Fibroblast of mammary gland (primary cell): ENCODE measurements at places on chromosomes 4 and X.

DNA sequence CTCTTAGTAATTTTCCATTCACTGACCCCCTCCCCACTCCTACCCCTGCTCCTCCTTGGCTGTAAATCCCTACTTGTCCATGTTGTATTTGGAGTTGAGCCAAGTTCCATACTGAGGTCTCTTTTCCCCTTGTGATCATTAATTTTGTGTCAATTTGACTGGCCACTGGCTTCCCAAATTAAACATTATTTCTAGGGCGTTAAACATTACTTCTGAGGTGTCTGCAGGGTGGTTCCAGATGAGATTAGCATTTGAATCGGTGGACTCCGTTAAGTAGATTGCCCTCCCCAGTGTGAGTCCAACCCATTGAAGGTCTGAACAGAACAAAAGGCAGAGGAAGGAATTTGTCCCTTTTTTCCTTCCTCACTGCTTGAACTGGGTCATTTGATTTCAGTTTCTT is 25.7 kb downstream of the SLC39A8 start:
- DNase-seq, result no peak

GRCh38 chrX:107684956-107685385 is 56.7 kb downstream of the PRPS1 start:
- peak; percentile 87 for DNase-seq

DNA sequence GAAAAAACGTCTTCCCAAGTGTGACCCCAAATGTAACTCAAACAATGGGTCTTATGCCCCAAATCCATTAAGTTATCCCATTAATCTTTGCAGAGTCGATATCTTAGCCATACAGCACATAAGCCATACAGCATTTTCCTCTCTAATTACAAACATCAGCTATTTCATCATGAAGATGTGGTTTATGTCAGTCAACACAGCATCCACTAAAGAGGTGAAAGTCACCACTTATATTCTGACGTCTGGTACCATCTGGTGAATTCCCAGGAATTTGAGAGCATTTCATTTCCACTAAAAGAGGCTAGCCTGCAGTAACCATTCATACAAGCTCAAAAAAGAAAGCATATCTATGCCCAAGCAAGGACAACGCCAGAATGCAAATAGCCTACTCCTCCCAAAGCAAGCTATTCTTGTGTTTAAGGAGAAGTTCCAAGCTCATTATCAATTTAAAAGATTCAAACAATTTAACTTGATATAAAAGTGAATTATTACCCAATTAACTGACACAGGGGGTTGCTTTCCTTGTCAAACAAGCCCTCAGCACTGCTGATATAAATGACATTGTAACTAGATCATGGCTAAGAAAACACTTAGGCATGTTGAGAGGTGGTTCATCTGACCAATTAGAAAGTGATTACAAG is 203.3 kb downstream of the ANTXR2 start:
- no peak for DNase-seq

DNA sequence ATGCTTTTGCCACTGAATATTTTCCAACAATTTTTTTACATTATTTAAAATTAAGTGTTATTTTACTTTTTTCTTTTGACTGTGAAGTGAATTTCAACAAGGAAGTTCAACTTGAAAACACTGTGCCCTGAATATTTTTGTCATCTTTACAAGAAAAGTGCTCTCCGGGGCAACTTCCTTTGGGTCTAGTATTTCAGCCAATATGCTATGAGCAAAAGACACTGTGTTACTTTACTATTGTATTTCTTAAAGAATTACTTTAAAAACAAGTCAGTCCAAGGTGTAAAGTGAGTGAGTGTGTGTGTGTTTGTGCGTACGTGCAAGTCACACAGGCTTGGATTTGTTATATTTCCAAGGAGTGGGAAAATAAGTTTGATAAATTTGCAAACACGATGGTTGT is 7.6 kb upstream of the USP53 start:
- DNase-seq, result no peak

DNA sequence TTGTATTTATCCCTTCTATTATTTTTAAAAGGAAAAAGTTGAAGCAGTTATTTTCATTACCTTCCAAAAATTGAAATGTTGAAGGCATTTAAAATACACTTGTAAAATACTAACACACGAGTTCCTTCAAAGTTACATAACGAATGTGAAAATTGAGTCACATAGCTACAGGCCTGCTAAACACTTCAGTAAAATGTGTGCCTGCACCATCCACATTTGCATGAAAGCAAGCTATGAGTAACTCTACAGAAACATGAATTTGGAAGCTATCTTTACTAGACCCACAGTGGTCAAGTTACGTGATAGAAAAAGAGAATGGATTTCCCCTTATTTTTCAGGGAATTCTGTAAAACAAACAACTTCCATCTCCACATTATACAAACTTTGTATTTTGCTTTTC is 1148.8 kb upstream of the PCDH7 start:
- DNase-seq, result no peak

DNA sequence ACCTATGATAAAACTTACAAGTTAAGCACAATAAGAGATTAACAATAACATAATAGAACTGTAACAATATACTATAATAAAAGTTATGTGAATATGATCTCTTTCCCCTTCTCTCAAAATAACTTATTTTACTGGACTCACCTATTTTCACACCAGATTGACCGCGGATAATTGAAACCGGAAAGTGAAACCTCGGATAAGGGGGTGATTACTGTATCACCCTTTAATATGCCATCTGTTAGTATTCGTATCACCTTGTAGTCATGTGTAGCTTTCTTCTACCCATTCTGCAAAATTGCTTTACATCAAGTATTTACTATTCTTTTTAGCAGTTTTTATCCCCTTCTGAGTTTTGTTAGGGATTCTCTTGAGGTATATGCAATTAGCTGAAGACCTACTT is 1.8 kb downstream of the SPCS3 start:
- DNase-seq, result no peak

DNA sequence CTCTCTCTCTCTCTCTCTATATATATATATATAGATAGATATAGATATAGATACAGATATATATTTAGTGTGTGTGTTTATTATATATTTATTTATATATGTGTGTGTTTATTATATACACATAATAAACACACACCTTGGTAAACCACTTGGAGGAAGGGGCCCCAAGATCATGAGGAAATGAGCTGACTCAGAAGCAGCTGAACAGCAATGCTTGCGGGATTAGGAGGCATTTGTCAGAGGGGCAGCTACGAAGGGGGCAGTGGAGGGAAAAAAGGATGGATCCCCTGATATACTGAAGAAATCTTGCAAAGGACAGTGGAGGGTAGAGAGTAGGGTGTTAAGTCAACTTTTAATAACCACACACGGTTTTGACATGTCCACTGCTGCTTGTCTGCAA is 120.0 kb upstream of the SORBS2 start:
- DNase-seq, result peak; percentile 11

- DNase-seq, result no peak
Observed at GRCh38 chr4:124535003-124535402, 177.5 kb downstream of the ANKRD50 start.

- DNase-seq, result peak; percentile 41
Observed at GRCh38 chrX:48508400-48509244, at the start of gene PORCN. TSS of gene PORCN (plus strand) at chrX:48508992. CDS start at chrX:48509821, 829 bp downstream.

DNA sequence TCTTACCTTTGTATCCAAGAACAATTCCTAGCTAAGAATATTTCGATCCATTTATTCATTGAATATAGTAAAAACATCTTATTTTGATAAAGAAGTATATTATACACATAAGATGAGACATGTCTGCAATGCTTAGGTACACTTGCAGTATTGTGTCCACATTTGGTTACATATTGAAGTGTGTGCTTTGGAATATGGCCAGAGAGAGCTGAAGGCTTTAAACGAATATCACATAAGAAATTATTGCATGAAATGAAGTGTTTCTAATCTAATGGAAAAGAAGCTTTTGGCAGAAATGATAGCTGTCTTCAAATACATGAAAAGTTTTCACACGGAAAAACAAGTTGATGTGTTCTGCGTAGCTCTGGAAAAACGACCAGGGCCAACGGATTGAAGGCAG is 516.1 kb upstream of the ZFP42 start:
- no peak for DNase-seq

- no peak for DNase-seq
Observed at GRCh38 chrX:94977986-94978385, 1304.0 kb downstream of the FAM133A start.

DNA sequence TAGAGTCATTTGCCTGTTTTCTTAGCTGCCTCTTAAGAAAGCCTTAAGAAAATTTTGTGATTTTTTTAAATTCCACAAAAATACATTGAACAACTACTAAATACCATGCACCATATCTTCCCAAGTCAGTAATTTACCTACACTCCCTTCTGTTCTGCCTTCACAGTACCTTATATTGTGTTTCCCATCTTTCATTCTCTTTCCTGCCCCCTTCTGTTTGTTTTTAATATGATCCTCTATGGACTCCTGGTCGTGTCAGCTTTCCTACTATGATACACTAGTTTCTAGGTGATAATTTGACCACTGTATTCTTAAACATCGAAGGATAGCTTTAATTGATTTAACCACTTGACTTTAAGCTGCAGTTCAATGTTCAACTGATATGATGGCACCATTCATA is 297.7 kb upstream of the HAND2 start:
- DNase-seq, result peak; percentile 10

DNA sequence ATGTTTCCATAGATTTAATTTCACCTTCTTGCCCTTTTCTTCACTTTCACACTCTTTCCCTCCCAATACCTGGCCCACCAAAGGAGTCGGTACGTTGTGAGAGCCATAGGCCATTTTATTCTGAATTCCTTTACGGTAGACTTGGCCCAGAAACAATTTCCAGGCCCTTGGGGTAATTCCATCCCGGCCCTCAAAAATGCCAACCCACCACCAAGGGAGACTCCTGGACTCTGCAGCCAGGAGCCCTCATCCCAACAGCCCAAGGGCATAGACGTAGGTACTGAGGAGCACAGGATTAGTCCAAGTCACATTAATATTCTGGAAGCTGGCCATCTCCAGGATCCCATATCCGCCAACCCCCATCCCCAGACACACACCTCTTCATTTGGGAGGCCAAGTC is 102.9 kb downstream of the LIMCH1 start:
- no peak for DNase-seq

- DNase-seq, result peak; percentile 2
Observed at GRCh38 chrX:141673946-141674345, 24.6 kb downstream of the SPANXD start.

GRCh38 chr4:88318751-88319350 is 34.5 kb upstream of the PPM1K start:
- no peak for DNase-seq

DNA sequence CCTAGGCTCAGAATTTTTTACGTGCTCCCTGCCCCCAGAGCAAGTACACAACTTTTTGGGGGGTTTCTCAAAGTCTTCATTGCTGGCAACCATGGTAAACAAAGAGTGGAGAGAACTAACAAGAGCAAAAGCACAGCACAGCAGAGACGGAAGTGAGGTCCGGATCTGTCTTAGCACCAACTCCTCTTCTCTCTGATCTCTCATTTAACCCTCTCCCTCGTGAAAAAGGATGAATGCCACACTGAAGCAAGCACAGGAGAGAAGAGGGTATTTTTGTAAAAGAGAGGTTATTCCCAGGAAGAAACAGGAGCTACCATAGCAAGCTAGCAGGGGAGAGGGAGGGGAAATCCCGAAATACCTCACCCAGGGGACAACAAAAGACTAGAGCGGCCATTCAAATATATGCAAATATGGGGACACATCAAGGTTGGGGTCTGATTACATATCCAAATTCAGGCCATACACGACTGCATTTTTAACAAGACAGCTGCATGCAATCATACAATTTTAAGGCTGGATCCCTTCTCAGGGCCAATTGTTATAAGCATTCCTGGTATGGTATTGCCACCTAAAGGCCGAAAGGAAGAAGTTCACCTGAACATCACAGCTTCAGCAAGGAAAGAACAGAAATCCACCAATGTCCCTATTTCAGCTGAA is 46.6 kb downstream of the CD40LG start:
- peak; percentile 60 for DNase-seq

- peak; percentile 62 for DNase-seq
Observed at GRCh38 chrX:30735839-30736238, 82.6 kb downstream of the GK start.

GRCh38 chrX:43423876-43424275 is 232.2 kb upstream of the MAOA start:
- peak; percentile 4 for DNase-seq

DNA sequence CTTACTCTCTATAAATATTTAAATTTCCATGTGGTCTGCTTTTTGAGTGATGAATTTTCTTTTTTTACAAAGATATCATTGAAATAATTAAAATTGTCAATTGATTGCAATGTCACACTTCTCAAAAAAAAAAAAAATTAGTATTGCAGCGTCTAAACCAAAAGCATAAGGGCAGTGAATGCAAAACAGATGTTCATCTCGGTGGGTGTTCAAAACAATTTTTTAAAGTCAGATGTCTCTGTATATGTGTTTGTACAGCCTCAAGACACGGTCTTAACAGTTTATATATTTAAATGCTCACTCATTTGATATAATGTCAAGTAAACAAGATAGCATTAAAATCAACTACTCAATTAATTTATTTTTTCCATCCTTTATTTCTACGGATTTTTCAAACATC is 52.3 kb downstream of the PALLD start:
- DNase-seq, result peak; percentile 47

GRCh38 chrX:119266364-119266995 is 30.4 kb downstream of the PGRMC1 start:
- peak; percentile 19 for DNase-seq

- peak; percentile 2 for DNase-seq
Observed at GRCh38 chrX:126770179-126770578, 49.4 kb upstream of the PRR32 start.

DNA sequence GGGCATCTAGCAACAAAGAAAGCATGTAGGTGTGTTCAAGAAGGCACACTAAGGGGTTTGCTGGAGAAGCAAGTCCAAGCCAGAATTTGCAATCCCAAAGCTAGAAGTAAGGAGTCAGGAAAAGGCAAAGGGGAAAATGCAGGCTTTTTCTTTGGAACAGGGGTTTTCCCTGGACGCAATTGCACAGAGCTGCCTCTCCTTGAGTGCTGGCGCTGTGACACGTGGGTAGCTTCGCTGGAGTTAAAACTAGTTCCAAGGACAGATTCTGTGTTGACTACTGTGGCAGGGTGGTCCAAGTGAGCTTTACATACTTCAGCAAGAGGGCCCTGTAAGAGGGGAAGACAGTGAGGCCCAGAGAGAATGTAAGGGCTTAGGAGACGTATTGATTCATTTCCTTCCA is 277.1 kb downstream of the ADGRA3 start:
- DNase-seq, result no peak

- DNase-seq, result no peak
Observed at GRCh38 chrX:148203531-148203930, 222.4 kb downstream of the FMR1NB start.

- DNase-seq, result no peak
Observed at GRCh38 chr4:149702414-149703293, 113.0 kb downstream of the IQCM start.

DNA sequence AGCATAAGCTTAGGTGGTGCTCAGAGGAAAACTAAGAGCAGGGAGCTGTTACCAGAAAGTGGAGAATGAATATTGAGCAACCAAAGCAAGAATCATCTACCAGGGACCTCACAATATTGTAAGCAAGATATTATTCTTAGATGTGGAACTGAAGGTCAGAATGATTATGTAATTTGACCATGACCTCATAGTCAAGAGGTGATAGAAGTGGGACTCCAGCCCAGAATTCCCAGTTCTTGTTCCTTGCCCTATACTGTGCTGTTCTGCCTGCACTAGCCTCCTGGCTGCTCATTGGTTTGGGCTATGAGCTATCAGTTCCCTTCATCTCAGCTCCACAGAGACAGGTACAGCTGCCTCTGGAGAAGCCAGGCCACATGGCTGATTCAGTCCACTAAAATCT is 229.4 kb downstream of the LDB2 start:
- DNase-seq, result peak; percentile 74

GRCh38 chr4:186657764-186658163 is 65.9 kb downstream of the FAT1 start:
- peak; percentile 34 for DNase-seq
